ENCODE measurements at places on chromosomes 2 and 18.

- H3K4me1 ChIP-seq = peaks cover 10% of the 10 kb centered on the region
- H3K36me3 ChIP-seq = no peaks in the 10 kb centered on the region
- H3K4me3 ChIP-seq = no peak overlapping the region
- H3K27me3 ChIP-seq = peaks cover 21% of the 10 kb centered on the region
Measured at GRCh38 chr2:467892-468647, 180.2 kb upstream of the ALKAL2 start.

GRCh38 chr18:60047556-60047955 is 147.8 kb downstream of the PMAIP1 start:
- H3K36me3 ChIP-seq = no peaks in the 10 kb centered on the region
- no peaks in the 10 kb centered on the region for H3K4me1 ChIP-seq
- no peak for DNase-seq

- H3K36me3 ChIP-seq = peaks cover 52% of the 10 kb centered on the region
- H3K27ac ChIP-seq = no peak overlapping the region
- H3K27me3 ChIP-seq = no peaks in the 10 kb centered on the region
- DNase-seq = peak; percentile 43
- H3K4me1 ChIP-seq = peaks cover 24% of the 10 kb centered on the region
- H3K4me3 ChIP-seq = no peak overlapping the region
Measured at GRCh38 chr2:667332-667999, 9.7 kb downstream of the TMEM18 start.

GRCh38 chr18:77714716-77715115 is 465.1 kb downstream of the GALR1 start:
- H3K27me3 ChIP-seq = no peaks in the 10 kb centered on the region
- H3K4me1 ChIP-seq = no peaks in the 10 kb centered on the region
- no peak overlapping the region for H3K4me3 ChIP-seq
- no peaks in the 10 kb centered on the region for H3K36me3 ChIP-seq
- no peak overlapping the region for H3K27ac ChIP-seq
- DNase-seq = no peak

- no peak overlapping the region for H3K4me3 ChIP-seq
- no peaks in the 10 kb centered on the region for H3K4me1 ChIP-seq
- H3K27ac ChIP-seq = no peak overlapping the region
- peaks cover 2% of the 10 kb centered on the region for H3K36me3 ChIP-seq
- DNase-seq = no peak
Measured at GRCh38 chr2:144137705-144138428, 382.1 kb downstream of the ZEB2 start.

DNA sequence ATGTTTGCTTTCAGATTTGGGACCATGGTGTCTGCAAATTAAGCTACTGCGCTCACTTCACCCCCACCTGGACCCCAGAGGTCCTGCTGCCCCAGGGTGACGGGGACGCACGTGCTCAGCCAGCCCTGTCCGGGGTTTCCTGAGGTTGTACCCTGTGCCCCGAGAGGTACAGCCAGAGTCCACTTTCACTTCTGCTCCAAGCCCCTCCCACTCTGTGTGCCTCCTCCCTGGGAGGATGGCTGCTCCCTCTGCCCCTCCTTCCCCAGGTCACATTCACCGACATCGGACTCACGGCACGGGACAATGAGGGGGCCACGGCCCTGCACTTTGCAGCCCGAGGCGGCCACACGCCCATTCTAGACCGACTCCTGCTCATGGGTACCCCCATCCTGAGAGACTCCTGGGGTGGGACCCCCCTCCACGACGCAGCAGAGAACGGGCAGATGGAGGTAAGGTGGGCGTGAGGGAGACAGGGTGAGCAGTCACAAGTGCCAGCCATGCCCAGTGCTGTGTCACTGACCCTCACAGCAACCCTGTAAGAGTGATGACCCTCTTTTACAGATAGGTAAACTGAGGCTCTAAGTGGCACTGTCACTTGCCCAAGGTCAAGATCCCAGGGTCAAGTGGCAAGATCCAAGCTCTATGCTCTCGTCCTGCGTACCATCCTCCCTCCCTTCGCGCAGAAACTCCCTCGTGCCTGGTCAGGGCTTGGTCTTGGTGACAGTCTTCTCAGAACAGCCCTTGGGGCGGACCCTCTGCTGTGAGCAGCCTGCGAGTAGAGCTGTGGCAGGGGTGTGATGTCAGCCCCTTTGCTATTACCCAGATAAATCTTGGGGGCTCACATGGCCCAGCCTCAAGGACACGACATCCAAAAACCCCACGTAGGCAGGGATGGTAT is 7.6 kb downstream of the ESPNL start:
- H3K4me1 ChIP-seq = peaks cover 24% of the 10 kb centered on the region
- H3K4me3 ChIP-seq = no peak overlapping the region
- DNase-seq = no peak

DNA sequence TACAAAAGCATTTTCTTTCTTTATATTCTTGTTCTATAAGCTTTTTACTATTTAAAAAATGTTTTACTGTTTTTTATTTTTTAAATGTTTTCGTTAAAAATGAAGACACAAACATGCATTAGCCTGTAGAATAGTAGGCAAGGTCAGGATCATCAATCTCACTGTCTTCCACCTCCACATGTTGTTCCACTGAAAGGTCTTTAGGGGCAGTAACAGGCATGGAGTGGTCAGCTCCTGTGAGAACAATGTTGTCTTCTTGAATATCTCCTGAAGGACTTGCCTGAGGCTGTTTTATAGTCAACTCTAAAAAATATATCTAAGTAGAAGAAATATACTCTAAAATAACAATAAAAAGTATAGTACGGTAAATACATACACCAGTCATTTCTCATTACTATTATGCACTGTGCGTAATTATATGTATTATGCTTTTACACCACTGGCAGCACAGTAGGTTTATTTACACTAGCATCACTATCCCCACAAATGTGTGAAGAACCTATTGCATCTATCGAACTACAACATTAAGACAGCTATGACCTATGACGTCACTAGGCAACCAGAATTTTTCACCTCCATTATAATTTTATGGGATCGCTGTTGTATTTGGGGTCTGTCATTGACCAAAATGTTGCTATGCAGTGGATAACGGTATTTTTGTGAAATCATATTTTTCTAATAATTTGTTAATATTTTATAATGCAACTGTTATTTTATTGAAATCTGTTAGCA is 764.3 kb downstream of the METTL4 start:
- no peaks in the 10 kb centered on the region for H3K27me3 ChIP-seq
- no peaks in the 10 kb centered on the region for H3K36me3 ChIP-seq
- no peak overlapping the region for H3K27ac ChIP-seq

GRCh38 chr2:150856596-150857281 is 369.3 kb upstream of the RND3 start:
- no peaks in the 10 kb centered on the region for H3K36me3 ChIP-seq
- DNase-seq = no peak
- H3K4me1 ChIP-seq = no peaks in the 10 kb centered on the region
- no peaks in the 10 kb centered on the region for H3K27me3 ChIP-seq
- no peak overlapping the region for H3K27ac ChIP-seq
- no peak overlapping the region for H3K4me3 ChIP-seq

DNA sequence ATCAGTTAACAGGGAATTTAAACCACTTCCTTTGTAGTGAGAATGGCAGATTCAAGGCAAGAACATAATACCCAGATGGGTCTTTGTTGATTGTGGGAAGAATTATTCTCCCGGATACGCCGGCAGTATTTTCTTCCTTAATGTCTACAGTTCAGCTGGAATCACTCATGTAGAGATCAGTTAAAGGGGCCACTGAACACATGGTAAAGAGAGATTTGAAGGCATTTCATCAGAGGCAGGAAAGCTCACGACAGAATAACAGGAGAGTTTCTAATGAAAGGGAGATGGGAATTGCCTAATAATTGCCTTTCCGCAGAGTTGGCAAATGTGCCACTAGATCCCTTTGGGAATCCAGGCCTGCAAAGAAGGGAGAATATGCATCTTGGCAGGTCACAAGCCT is 327.7 kb upstream of the ZNF804A start:
- no peaks in the 10 kb centered on the region for H3K27me3 ChIP-seq
- H3K4me1 ChIP-seq = no peaks in the 10 kb centered on the region
- no peak overlapping the region for H3K4me3 ChIP-seq
- no peak overlapping the region for H3K27ac ChIP-seq

- H3K4me1 ChIP-seq = peaks cover 28% of the 10 kb centered on the region
- no peak overlapping the region for H3K4me3 ChIP-seq
- H3K36me3 ChIP-seq = peaks cover 28% of the 10 kb centered on the region
- H3K27ac ChIP-seq = peak overlapping the region; percentile 100
Measured at GRCh38 chr2:191115804-191116203, 35.0 kb downstream of the STAT4 start.

GRCh38 chr2:877747-878146 is 72.9 kb upstream of the SNTG2 start:
- no peak overlapping the region for H3K4me3 ChIP-seq
- H3K4me1 ChIP-seq = no peaks in the 10 kb centered on the region
- no peak for DNase-seq
- H3K27ac ChIP-seq = no peak overlapping the region
- no peaks in the 10 kb centered on the region for H3K27me3 ChIP-seq

GRCh38 chr2:146820672-146821071 is 1024.2 kb upstream of the ACVR2A start:
- H3K27ac ChIP-seq = no peak overlapping the region
- H3K36me3 ChIP-seq = no peaks in the 10 kb centered on the region
- H3K4me3 ChIP-seq = no peak overlapping the region
- no peaks in the 10 kb centered on the region for H3K4me1 ChIP-seq
- H3K27me3 ChIP-seq = no peaks in the 10 kb centered on the region

DNA sequence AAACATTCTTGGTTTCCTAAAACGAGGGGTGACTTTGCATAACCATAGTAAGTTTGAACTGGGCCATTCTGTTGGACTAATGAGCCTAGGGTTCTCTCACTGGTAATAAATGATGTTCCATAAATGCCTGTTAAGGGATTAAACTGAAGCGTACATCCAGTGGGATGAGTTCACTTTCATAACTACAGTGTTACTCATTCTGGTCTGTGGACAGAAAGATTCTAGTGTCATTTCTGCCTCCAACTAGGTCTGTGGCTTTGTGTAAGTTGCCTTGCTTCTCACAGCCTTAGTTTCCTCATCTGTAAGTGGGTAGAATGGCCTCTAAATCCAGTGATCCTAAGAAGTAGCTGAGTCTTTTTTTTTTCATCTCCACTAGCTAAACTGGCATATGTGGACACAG is 1860.6 kb upstream of the PIK3C3 start:
- DNase-seq = no peak
- no peaks in the 10 kb centered on the region for H3K27me3 ChIP-seq
- no peak overlapping the region for H3K4me3 ChIP-seq
- no peaks in the 10 kb centered on the region for H3K36me3 ChIP-seq
- no peak overlapping the region for H3K27ac ChIP-seq

DNA sequence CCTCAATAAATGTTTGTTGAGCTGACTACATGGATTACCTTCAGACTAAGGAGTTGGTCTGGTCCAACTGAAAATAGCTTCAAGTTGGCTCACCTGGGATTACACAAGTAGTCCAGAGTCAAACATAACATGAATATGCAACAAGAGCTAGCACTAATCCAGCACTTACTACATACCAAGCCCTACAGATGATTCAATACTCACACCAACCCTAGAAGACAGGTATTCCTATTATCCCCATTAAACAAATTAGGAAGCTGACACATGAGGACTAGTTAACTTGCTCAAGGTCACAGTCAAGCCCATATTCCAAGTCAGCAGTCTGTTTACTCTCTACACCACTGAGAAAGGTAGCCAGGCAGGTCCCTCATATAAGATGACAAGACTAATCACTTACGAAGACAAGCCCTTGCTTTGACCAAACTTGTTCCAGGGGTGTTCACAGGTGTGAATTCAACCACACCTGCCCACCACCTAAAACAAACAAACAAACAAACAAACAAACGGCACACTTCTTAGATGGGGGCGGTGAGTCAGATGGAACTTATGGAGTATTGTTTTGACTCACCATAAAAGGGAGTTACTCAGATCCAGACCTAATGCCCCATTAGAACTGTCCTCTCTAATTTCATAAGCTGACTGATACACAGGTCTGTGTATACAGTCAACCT is 29.1 kb downstream of the TMEM131 start:
- H3K36me3 ChIP-seq = no peaks in the 10 kb centered on the region
- no peak for DNase-seq
- H3K27me3 ChIP-seq = no peaks in the 10 kb centered on the region
- H3K4me1 ChIP-seq = no peaks in the 10 kb centered on the region

DNA sequence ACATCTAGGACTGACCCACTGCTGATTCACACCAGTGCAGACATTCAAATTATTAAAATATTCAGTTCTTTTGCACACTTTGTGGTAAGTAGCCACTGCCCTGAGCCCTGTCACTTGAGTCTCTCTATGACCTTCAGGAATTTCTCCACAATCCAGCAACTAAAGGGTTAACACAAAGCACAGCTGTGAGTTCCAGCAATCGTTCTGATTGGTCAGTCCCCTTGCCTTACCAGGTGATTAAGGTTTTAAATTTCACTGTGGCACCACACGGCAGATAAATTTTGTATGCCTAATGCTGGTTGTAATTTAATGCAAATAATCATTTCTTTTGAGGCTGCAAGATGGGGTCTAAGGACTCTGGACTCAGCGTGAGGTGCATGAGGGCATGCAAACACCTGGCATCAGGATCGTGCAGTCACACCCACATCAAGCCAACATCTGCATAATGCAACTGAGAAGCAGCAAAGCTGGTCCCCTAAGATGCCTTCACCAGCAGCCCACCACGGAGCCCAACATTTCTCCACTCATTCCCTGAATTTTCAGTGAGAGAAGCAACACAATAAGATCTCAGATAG is 36.6 kb downstream of the SLC14A1 start:
- no peak for DNase-seq
- H3K4me1 ChIP-seq = no peaks in the 10 kb centered on the region
- no peak overlapping the region for H3K4me3 ChIP-seq
- H3K27me3 ChIP-seq = no peaks in the 10 kb centered on the region
- H3K27ac ChIP-seq = no peak overlapping the region

DNA sequence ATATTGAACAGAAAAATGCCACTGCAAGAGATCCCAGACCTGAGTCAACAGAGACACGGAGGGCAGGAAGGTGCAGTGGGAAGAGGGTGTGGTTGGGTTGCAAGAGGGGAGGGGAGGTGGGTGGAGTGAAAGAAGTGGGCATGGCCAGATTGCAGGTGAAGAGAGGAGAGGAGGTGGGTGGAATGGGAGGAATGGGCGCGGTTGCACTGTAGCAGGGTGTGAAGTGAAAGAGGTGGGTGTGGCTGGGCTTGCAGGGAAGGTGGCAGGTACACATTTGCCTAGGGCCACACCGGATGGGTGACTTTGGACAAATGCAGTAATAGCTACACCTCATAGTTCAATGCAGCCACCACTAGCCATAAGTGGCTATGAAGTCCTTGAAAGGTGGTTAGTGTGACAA is 71.1 kb downstream of the DOCK10 start:
- H3K27me3 ChIP-seq = no peaks in the 10 kb centered on the region
- H3K4me1 ChIP-seq = peaks cover 42% of the 10 kb centered on the region
- DNase-seq = no peak
- H3K4me3 ChIP-seq = no peak overlapping the region
- H3K36me3 ChIP-seq = no peaks in the 10 kb centered on the region

- no peak overlapping the region for H3K4me3 ChIP-seq
- H3K27ac ChIP-seq = no peak overlapping the region
- no peaks in the 10 kb centered on the region for H3K36me3 ChIP-seq
Measured at GRCh38 chr2:241014764-241015163, 16.3 kb downstream of the SNED1 start.

DNA sequence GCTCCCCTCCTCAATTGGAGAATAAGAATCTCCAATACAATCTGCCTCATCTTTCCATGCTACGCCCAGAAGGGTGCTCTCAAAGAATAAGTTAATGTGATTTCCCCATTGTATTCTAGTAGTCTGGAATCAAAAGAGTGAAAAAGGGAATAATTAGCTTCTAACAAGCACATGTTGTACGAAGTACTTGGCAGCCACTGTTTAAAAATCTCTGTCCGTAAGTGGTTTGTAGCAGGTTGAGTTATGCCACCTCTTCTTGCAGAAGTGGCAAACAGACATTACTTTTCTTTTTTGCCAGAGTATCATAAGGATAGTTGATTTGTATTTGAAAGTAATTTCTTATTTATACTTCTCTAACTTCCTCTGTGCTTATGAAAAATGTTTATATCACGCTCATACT is 184.7 kb downstream of the CD226 start:
- DNase-seq = no peak
- H3K27me3 ChIP-seq = no peaks in the 10 kb centered on the region
- H3K4me1 ChIP-seq = no peaks in the 10 kb centered on the region
- no peak overlapping the region for H3K27ac ChIP-seq
- no peaks in the 10 kb centered on the region for H3K36me3 ChIP-seq

Measured in natural killer cell (primary cell).